ENCODE measurements at places on chromosomes 13 and 19. TPM values are rescaled to one million over a fixed set of nuclear protein-coding genes. Genes with fewer than 3 reads are reported as not detected.

The ZNF681 gene
- 0.67 TPM for total RNA-seq

- H3K36me3 ChIP-seq, result no peaks in the 10 kb centered on the region
- H3K4me3 ChIP-seq, result no peak overlapping the region
- no peaks in the 10 kb centered on the region for H3K4me1 ChIP-seq
- H3K27ac ChIP-seq, result no peak overlapping the region
These were observed 46.1 kb upstream of the GPC6 start for GRCh38 chr13:93180356-93180969.

GRCh38 chr19:13823256-13823655 lies 28.0 kb downstream of the ZSWIM4 start:
- H3K4me3 ChIP-seq, result no peak overlapping the region
- peaks cover under 1% of the 10 kb centered on the region for H3K4me1 ChIP-seq
- peak overlapping the region; percentile 39 for H3K27ac ChIP-seq
- no peak for DNase-seq

GRCh38 chr13:79711631-79712030 lies 230.7 kb downstream of the NDFIP2 start:
- no peak for DNase-seq
- no peak overlapping the region for H3K4me3 ChIP-seq
- no peaks in the 10 kb centered on the region for H3K4me1 ChIP-seq
- H3K36me3 ChIP-seq, result no peaks in the 10 kb centered on the region
- no peaks in the 10 kb centered on the region for H3K27me3 ChIP-seq

- no peaks in the 10 kb centered on the region for H3K27me3 ChIP-seq
- DNase-seq, result no peak
- no peaks in the 10 kb centered on the region for H3K36me3 ChIP-seq
- no peak overlapping the region for H3K4me3 ChIP-seq
- no peaks in the 10 kb centered on the region for H3K4me1 ChIP-seq
- peak overlapping the region; percentile 35 for H3K27ac ChIP-seq
These were observed 458.1 kb upstream of the ARGLU1 start for GRCh38 chr13:107025991-107026390.

DNA sequence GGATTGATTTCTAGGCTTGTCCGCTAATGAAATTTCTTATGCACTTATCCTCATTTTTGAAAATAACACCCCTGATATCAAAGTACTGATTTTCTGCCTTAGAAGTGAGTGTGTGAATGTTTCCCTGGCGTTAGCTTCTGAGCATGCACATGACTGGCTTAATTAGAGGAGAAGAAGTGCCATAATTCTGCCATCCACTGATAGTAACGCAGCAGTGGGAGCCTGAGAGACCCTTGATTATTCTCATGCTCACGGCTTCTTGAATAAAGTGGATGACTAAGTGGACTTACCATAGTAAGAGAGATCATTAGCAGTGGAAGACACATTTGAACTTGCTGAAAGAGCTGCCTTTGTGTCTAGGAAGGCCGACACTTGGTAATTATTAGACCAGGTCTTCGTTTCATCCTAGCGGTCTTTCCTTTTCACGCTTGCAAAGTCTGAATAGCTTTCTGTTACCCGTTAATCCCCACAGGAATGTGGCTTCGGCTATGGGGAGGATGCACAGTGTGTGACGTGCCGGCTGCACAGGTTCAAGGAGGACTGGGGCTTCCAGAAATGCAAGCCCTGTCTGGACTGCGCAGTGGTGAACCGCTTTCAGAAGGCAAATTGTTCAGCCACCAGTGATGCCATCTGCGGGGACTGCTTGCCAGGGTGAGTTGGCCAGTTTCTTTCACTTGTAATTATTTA lies 45.3 kb downstream of the TNFRSF19 start:
- H3K27ac ChIP-seq, result no peak overlapping the region
- no peak overlapping the region for H3K4me3 ChIP-seq
- DNase-seq, result no peak
- peaks cover 28% of the 10 kb centered on the region for H3K4me1 ChIP-seq
- H3K36me3 ChIP-seq, result no peaks in the 10 kb centered on the region

- peaks cover 28% of the 10 kb centered on the region for H3K4me1 ChIP-seq
- no peak overlapping the region for H3K4me3 ChIP-seq
- peaks cover 18% of the 10 kb centered on the region for H3K36me3 ChIP-seq
- H3K27ac ChIP-seq, result no peak overlapping the region
- DNase-seq, result no peak
These were observed 19.1 kb downstream of the WTIP start for GRCh38 chr19:34500656-34501120.

The SYCN gene
- not detected for total RNA-seq

The FXYD7 gene
- total RNA-seq, result not detected

The SLC25A41 gene
- not detected for total RNA-seq

Measured in right atrium auricular region (tissue), 2 donors.